NCI-H1694 treated with DMSO at 0.1 percent for 48 hours (cell line): ENCODE measurements at places on chromosomes 11 and 22.

- DNase-seq, result no peak
Observed at GRCh38 chr11:68843703-68844312, 2.1 kb upstream of the CPT1A start.

- no peak for DNase-seq
Observed at GRCh38 chr11:2524446-2525165, 79.8 kb downstream of the KCNQ1 start.

DNA sequence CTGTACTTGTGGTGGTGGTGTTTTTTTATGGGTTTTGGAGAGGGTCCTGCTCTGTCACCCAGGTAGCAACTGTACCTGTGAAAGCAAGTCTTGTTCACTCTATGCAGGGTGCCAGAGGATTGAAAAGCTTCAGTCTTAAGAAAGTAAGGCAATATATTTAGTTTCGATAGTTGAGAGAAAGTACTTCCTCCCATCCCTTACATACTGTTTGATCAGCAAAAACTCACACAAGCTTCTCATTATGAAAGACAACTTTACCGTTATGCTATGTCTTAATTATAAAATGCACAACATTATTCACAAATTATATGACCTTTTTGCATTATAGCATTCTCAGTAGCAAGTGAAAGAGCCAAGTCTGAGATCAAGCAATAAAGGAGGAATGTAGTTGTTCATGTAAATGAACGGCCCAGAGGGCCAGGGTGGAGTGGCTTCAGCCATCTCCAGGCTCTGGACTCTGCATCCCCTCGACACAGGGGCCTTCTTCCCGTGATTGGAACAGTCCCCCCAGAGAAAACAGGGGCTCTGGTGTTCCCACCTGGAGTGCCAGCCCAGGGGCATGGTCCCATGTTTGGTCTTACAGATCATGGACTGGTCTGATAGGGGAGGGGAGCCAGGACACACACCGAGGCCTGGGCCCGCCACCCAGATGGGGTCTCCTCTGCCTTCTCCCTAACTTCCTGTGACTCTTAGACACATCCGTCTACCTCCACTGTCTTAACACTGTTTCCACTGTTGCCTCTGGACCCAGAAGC lies 38.7 kb upstream of the CTTN start:
- DNase-seq, result no peak

DNA sequence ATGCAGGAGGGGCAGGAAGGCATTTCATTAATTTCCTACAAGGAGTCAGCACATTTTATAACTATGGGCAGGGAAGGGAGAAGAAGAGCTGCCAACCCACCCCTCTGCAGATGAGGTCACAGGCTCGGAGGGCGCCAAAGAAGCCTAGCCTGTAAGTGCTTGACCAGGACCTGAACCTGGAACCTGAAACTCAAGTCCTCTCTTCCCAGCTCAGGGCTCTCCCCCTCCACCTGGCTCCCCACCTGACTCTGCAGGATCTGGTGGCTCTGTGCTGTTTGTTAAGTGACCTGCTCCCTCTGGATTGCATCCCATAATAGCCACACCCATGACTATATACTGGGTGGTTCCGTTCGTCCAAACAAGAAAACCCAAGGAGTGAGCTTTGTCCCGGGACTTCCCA lies 27.3 kb downstream of the SCGB1A1 start:
- DNase-seq, result no peak

DNA sequence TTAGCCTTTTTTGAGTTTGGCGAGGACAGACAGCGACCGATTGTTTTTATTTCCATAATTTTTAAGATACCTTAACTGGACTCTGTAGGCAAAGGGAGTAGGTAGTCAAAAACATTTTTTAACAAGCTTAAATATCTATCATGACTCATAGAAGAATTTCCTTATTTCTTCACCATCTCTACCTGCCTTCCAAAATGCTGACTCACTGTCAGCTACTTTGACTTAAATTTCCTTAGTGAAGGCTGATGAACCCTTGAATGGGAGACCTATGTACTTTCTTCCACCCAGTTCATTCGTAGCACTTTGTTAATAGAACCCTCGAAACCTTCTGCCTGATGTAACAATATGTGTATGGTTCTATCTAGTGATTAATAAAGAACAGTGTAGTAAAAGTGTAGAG lies 1.1 kb upstream of the MTMR2 start:
- DNase-seq, result no peak

GRCh38 chr22:38949889-38950405 lies 7.5 kb upstream of the APOBEC3A start:
- DNase-seq, result no peak

- no peak for DNase-seq
Observed at GRCh38 chr22:30843245-30843644, 125.3 kb downstream of the MORC2 start.

DNA sequence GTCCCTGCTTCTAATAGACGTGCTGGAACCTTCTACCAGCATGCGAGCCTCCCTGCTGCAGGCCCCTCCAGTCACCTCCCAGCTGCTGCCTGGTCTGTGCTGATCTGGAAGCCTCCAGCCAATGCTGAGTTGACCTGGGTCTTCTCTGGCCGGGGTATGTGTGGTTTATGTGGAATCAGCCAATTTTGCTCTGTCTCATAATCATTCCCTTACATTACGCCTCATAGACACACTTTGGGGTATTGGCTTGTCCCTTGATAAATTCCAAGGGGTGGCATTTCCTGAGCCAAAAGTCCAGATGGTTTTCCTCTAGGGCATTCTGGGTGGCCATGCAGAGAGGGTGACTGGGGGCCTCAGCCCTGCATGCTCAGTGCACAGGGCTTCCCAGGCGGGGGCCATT lies 8.3 kb upstream of the KMT5B start:
- DNase-seq, result no peak

DNA sequence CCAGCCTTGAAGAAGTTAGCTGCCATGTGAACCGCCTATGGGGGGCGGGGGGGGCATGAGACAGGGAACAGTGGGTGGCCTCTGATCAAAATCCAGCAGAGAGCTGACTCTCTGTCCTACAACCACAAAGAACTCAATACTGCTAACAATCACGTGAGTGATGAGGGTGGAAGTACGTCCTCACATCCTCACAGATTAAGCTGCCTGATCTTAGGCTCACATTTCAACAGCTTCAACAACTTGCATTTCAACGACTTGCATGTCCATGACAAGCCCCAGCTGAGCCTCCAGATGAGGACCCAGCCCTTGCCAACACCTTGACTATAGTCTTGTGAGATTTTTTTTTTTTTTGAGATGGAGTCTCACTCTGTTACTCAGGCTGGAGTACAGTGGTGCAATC lies 51.6 kb downstream of the CLMP start:
- DNase-seq, result no peak

DNA sequence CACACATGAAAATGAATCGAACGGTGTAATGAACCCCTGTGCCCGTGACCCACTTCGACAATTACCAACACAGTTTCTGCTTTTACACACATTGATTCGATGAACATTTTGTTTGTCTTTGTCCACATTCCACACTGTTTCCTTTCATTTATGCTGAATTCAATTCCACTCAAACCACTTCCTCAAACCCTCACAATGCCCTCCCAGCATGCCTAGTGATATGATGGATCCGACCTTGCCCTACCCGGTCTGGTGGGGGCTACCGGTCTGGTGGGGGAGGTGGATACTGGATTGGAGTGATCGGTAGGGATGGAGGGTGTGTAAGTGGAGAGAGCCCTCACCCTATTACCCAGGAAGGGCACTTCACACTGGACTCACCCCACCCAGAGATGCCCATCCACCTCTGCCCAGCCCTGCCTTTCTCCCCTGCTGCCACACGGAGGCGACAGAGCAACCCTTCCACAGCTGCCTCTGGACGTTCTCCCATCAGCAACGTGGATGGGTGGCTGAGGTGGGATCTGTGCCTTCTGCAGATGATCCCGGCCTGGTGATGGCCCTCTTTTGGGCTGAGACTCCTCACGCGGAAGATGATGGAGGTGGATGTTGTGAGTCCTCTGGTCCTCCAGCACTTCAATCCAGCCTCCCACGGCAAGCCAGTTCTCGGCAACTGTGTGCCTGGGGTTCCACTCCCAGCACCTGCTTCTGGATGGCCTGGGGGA lies 33.0 kb upstream of the P2RY2 start:
- DNase-seq, result peak; percentile 23

GRCh38 chr11:13349581-13349980 lies 72.0 kb downstream of the BMAL1 start:
- DNase-seq, result no peak

DNA sequence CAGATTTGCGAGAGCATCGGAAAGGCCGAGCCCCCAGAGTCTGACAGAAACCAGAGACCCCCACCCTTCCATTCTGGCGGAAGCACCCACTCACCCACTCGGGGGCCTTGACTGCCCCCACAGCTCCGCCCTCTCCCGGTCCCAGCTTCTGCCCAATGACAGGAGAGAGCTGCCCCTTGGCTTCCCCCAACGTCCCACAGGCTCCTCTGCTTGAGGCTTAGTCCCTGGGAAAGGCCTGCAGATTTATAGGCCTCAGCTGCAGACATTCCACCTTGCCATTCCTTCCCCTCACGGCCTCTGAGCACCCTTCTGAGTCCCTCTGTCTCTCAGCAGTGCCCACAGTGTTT lies 125.0 kb upstream of the NCAM1 start:
- DNase-seq, result no peak

- no peak for DNase-seq
Observed at GRCh38 chr22:39560127-39560526, 10.4 kb upstream of the CACNA1I start.

- no peak for DNase-seq
Observed at GRCh38 chr22:44266796-44267760, 45.7 kb downstream of the SHISAL1 start.

- DNase-seq, result no peak
Observed at GRCh38 chr22:27634043-27634740, 167.4 kb downstream of the MN1 start.

GRCh38 chr11:67615728-67616430 lies 9.1 kb downstream of the NDUFV1 start:
- DNase-seq, result no peak

GRCh38 chr22:44147008-44147645 lies 33.6 kb upstream of the PARVG start:
- no peak for DNase-seq

- peak; percentile 81 for DNase-seq
Observed at GRCh38 chr22:20463324-20464095, 25.9 kb upstream of the SCARF2 start.

DNA sequence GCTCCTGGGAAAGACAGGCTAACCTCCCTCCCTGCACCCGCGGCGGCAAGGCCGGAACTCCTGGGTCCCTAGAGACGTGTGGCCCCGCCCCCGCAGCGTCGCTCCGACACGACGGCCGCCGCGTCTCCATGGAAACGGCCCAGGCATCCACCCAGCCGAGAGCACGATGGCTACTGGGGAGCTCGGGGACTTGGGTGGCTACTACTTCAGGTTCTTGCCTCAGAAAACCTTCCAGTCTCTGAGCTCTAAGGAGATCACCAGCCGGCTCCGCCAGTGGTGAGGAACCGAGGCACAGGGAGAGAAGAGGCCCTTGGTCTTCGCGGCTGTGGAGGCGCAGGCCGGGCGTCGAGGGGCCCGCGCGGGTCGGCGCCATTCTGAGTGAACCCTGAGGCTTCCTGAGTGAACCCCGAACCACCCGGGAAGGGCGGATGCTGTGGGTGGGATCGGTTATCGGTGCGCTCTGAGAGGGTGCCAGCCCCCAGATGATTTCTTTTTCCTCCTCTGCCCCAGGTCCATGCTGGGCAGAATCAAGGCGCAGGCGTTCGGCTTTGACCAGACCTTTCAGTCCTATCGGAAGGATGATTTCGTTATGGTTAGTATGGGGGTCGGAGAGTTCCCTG lies at the start of gene CFAP300:
Gene CFAP300, plus strand, starts transcription at position 133 of the 620 bp plus-strand sequence. Its CDS starts 34 bp downstream, at position 167.
- no peak for DNase-seq
